ENCODE measurements at places on chromosomes 11 and 22.

GRCh38 chr11:121143921-121144320 is 42.9 kb downstream of the TECTA start:
- no peak for DNase-seq

DNA sequence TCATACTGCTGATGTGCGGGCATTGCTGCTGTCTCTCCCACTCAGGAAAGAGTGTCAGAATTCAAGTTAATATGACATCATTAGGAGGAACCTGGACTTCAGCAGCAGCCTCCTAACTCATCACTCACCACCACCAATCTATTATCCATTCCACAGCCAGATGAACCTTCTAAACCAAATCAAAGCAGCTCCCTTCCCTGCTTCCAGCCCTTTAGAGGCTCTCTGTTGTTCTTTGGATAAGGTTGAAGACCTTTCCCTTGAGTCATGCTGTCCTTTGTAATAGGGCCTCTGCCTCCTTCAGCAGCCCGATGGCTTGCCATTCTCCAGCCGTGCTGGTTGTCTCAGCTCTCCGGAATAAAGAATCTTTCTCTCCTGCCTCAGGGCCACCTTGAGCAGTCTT is 301.3 kb downstream of the DDX10 start:
- DNase-seq = no peak

- peak; percentile 40 for DNase-seq
Observed at GRCh38 chr11:62370743-62371440, 33.6 kb downstream of the ASRGL1 start.

DNA sequence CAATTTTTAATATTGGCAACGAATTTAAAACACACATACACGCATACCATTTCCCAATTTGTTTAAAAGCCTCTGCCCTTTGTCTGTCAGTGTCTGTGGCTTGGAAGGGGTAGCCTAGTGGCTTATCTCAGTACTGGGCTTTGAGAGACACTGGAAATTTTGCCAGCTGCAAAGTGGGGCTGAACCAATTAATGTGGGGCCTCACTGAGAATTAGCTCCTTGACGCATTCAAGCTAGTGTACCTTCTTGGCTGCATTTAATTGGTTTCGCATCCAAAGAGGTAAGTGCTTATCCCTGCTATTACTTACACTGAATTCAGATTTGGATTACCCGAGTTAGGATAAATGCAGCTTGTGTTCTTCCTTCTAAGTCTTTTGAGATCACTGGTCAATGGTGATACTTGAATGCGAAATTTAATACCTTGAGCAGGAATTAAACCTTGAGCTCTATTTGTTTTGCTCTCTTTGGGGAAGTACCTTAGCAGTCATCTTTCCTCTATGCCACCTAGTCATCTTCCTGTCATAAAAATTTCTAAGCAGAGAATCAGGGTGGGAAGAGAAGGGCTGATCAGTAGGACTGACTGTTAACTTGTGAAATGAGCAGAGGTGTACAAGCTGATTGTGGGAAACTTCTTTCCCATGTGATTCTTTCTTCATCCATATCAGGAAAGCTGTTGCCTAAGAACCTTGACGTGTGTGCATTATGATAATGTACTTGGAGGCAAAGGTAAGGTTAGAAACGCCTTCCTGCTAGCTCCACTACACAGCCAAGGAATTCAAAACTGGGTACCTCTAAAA is 187.7 kb upstream of the E2F8 start:
- peak; percentile 57 for DNase-seq

- peak; percentile 53 for DNase-seq
Observed at GRCh38 chr11:14644226-14645014, 816 bp downstream of the PDE3B start.

DNA sequence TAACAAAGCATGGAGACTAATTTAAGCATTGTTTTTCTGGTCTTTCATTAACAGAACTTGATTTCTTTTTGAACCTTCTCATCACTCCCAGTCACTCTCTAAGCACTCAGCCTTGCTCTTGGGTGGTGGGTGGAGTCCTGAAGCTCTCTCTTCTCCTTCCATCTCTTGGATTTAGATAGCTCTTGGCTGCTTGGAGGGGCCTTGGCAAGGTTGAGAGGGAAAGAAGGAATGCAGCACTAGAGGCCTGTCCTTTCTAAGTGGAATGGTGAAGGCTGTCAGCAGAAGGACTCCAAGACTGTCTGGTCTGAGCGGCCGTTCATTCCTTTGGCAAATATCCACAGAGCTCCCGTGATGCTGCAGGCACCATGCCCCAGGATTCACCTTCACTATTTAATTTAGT is 168.6 kb upstream of the E2F8 start:
- no peak for DNase-seq

DNA sequence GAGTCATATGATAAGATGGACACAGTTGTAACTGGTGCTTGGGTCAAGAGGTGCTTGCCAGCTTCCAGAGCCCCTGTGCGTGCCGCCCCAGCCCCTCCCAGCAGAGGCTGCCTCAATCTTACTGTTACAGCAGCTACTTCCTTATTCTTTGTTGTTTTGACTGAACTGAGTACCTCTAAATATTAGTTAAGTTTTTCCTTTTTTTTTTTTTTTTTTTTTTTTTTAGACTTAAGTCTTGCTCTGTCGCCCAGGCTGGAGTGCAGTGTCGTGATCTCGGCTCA is 8.8 kb downstream of the ZBED4 start:
- no peak for DNase-seq

GRCh38 chr11:69094111-69094914 is 45.6 kb downstream of the TPCN2 start:
- no peak for DNase-seq

DNA sequence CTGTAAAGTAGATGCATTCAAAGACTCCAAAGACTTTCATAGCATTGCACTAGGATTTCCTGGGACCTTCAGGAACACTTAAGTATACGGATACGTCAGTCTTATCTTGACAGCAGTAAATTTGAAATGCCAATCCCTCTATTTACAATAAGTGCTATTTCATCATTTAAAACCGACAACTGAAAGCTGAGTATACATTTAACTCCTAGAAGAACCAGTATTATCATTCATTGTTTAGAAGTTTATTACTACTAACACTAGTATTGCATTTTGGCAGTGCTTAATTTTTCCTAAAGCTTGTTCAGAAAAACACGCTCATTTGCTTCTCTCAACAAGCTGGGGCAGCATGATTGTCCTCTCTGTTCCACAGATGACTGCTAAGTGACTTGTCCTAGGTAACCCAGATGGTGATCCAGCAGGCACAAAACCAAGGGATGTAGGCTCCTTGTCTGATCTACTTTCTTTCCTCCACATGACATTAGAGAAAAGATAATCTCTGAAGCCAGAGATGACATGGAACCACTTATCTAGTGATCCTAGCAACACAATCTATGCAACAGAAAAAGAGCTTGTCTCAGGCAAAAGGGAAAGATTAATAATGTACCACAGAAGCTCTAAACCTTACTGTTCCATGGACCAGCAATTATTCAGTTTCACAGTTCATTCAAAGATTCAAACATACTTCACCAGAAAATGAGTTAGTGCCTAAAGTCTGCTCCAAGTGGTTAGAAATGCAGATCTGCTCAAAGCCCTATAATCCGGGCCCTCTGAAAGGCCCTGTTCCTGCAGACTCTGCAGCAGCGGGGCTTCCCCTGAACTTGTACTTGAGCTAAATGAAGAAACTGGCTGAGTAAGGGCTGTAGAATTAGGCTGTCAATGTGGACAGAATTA is 5.2 kb downstream of the MAML2 start:
- DNase-seq = peak; percentile 68

GRCh38 chr22:50461536-50461935 is 13.3 kb downstream of the SBF1 start:
- DNase-seq = no peak

DNA sequence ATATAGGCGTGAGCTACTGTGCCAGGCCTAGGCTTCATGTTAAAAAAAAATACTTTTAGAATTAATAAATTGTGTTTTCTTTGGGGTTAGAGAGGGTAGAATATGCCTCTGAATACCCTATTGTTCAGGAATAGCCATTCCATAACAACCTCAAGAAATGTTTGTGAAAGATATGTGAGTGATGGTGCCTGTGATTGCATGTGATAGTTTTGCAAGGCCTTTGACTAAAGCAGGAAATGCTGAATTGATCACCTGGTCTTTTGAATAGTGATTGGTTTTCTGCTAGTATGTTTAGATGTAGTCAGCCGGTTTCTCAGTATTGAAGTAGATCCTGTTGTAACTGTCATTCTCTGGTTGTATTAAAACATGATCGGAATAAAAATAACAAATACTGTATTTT is 73.4 kb downstream of the UVRAG start:
- DNase-seq = no peak

DNA sequence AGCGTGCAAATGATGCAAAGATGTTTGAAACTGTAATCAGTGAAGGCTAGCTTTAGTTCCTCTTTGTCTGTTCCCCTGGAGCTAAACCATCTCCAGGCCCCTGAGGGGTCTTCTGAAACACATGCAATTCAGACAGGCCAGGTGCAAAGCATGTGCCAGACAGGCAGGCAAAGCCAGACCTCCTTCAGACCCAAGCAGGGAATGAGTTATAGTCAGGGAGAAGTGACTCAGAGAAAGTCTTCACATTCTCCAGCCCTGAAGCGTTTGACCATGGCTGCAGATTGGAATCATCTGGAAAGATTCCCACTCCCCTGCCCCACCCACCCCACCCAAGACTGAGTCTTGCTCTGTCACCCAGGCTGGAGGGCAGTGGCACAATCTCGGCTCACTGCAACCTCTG is 187.0 kb upstream of the ISX start:
- DNase-seq = no peak

DNA sequence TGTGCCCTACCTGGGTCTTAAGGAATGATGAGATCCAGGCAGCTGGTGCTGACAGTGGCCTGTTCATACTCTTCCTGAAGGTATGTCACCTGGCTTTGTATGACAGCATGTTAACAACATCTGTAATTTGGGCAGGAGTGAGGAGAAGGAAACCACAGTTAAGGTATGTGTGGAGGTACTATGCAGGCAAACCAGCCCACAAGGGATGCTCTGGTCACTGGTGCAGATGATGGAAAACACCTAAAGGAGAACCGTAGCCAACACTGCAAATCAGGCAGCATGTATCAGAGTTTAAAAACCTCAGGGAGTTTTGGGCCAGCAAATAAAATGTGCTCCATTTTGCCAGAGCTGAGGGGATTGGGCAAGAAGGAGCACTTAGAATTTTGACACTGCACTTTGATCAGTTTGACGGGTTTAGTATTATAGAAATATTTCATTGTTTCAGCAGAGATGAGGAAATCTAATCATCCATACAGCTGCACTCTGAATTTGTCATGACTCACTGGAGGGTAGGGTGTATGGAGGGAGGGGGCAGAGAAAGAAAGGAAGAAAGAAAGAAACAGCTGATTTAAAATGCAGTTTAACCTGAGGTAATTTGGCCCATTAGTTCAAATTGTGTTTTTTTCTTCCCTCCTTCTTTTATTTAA is 260.9 kb downstream of the KIRREL3 start:
- DNase-seq = no peak

- no peak for DNase-seq
Observed at GRCh38 chr11:19818619-19819018, 106.0 kb downstream of the NAV2 start.

- DNase-seq = no peak
Observed at GRCh38 chr22:48186146-48186790, 1423.8 kb downstream of the TBC1D22A start.

DNA sequence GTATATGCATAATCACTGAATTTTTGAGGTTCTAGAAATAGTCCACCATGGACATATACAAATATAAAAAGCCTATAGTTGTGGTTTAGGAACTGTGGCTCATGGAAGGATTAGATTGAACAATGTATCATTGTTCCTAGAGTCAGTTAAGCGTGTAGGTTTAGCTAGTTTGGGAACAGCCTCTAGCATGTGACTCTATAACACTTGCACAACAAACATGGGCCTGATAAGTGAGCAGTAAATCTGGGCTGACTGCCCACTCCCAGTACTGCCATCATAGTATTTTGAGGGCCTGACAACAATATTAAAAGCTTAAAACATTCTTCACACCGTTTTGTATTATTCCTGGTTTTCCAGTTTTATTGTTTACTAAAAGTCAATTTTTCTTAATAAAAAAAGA is 47.0 kb downstream of the YAP1 start:
- DNase-seq = peak; percentile 63

GRCh38 chr11:106691807-106692365 is 326.4 kb downstream of the GUCY1A2 start:
- DNase-seq = no peak

GRCh38 chr11:9130297-9130696 is 38.9 kb upstream of the SCUBE2 start:
- no peak for DNase-seq

DNA sequence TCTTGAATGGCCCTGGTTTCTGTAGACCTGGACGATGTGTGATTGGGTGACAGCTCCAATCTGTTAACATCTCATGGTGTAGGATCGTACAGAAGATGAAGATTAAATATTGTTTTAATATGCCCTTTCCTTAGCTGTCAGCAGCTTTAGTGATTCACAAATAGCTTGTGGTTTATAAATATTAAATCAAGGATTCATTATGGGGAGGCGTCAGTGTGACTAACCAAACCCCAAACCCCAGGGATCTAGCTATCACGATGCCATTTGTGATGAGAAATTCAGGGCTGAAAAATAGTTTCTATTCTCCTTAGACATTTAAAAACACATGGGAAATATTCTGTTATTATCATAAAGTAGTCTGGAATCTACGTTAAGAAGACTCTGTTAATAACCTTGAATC is 73.4 kb downstream of the NCAM1 start:
- no peak for DNase-seq
